ENCODE measurements at places on chromosomes 3 and 15.

- DNase-seq, result no peak
Observed at GRCh38 chr15:71060983-71061382, 54.3 kb upstream of the THSD4 start.

GRCh38 chr15:87528873-87529272 is 727.7 kb downstream of the NTRK3 start:
- DNase-seq, result no peak

DNA sequence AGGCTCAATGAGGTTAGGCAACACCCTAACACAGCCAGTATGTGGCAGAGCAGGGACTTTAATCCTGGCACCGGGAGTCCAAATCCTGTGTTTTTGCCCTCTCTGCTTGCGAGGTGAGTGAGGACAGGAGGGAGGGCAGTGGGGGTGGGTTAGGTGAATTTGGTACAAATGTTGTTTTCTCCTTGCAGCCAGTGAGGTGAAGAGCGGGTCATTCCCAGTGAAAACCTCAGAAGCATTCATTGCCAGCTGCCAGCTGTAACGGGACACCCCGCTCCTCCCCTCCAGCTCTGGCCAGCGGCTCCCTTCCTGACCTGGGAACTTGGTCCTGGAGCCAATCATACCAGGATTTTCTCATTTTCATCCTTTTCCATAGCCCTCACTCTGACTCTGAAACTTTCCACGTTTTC is 45.7 kb upstream of the RAB6B start:
- DNase-seq, result no peak

- DNase-seq, result no peak
Observed at GRCh38 chr3:72272356-72272755, 487.4 kb upstream of the PROK2 start.

GRCh38 chr3:45983770-45984169 is 11.9 kb downstream of the FYCO1 start:
- no peak for DNase-seq

DNA sequence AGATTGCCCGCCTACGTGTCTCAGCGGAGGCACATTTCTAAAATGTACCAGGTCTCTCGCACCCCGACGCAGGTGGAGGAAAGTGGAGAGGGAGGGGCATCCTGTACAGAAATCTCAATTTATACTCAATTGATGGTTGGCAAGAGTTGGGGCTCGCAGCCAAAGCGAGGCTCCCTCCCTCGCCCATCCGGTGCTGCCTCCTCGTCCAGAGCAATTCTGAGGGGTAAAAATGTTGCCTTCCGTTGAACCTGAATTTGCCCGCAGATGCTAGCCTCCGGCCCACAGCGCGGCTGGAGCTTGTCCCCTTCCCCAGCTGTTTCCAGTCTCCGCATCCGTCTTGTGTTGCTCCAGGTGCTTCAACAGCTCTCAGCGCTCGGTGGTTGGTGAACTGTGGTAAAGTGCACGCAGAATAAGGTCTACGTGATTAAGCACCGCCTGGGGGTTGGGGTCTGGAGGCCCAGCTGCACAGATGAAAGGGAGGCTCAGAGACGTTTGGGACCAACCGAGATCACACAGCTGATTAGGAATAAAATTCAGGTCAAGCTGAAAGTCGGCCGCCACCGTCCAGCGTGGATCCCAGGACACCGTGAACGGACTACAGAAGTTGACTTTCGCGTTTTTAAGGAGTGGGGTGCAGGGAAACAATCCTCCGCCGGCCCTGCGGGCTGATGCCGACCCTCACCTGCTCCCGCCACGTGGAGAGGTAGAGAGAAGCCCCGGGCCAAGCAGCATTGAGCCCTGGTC is 846 bp upstream of the POLG start:
- DNase-seq, result no peak

- DNase-seq, result no peak
Observed at GRCh38 chr15:68615301-68615700, 36.5 kb downstream of the CORO2B start.

DNA sequence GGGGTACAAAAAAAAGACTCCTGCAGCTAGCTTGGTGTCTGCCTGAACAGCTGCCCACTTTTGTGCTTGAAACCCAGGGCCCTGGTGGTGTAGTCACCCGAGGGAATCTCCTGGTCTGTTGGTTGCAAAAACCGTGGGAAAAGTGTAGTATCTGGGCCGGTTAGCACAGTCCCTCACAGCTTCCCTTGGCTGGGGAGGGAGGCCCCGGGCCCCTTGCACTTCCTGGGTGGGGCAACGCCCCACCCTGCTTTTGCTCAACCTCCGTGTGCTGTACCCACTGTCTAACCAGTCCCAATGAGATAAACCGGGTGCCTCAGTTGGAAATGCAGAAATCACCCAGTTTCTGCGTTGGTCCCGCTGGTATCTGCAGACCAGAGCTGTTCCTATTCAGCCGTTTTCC is 211.7 kb upstream of the ZPLD1 start:
- no peak for DNase-seq

GRCh38 chr3:38018296-38019266 is 10.9 kb downstream of the PLCD1 start:
- no peak for DNase-seq

DNA sequence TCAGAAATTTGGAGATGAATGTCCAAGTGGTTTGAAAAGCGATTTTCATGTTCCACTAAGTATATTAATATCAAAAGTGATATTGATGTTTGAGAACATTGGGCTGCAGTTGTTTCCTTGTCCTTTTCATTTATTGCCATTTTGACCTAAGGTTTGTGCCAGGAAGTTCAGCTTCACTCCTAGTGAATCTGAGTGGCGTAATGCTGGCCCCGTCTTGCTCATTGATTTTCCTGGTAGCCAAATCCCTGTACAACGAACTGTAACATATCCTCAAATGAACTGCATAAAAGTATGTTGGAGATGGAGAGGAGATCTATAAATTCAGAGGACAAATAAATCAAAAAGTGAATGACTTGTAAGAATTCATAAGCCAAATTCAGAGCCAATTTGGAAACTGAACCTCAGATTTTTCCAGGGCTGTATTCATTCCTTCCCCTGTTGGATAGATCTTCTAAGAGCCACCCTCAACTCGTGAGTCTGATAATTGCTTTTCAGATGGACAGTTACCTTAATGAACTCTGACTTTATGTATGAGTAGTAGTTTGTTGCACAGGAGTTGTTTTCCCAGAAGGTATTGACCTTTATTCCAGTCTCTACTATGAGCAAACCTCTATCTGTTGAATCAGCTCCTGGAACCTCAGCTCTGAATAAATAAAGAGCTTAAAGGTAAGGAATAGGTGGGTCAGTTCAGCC is 72.8 kb downstream of the ITPR1 start:
- no peak for DNase-seq

Measured in uterus (tissue), 4 donors.